ENCODE measurements at places on chromosomes 2 and 18. TPM values are rescaled to one million over a fixed set of nuclear protein-coding genes. Genes with fewer than 3 reads are reported as not detected.

- no peak for DNase-seq
Measured at GRCh38 chr2:179571721-179572120, 289.7 kb downstream of the ZNF385B start.

- DNase-seq: no peak
Measured at GRCh38 chr2:203817147-203817546, 50.4 kb upstream of the CTLA4 start.

DNA sequence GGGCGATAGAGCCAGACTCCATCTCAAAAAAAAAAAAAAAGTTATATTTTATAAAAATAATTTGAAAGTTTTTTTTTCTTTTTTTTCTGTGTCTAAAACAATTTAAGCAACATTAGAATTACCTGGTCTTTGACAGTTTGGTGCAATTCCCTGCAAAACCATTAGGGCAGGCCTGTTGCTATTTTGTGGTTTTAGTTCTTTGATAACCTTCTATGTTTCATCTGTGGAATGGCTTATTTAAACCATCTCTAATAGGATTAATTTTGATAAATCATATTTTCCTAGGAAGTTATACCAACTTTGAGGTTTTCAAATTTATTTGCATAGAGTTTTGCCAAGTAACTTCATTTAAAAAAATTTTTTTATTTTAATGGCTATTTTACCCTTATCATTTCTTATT is 141.2 kb upstream of the TWIST2 start:
- no peak for DNase-seq

GRCh38 chr2:98512699-98513098 is 68.0 kb downstream of the INPP4A start:
- no peak for DNase-seq

DSG2 gene
- total RNA-seq: 1.7 TPM

SLC30A3 gene
- total RNA-seq: under 0.01 TPM

SERPINB5 gene
- total RNA-seq: not detected
